RCC 7860 (cell line): ENCODE measurements at places on chromosomes 7 and 10.

DNA sequence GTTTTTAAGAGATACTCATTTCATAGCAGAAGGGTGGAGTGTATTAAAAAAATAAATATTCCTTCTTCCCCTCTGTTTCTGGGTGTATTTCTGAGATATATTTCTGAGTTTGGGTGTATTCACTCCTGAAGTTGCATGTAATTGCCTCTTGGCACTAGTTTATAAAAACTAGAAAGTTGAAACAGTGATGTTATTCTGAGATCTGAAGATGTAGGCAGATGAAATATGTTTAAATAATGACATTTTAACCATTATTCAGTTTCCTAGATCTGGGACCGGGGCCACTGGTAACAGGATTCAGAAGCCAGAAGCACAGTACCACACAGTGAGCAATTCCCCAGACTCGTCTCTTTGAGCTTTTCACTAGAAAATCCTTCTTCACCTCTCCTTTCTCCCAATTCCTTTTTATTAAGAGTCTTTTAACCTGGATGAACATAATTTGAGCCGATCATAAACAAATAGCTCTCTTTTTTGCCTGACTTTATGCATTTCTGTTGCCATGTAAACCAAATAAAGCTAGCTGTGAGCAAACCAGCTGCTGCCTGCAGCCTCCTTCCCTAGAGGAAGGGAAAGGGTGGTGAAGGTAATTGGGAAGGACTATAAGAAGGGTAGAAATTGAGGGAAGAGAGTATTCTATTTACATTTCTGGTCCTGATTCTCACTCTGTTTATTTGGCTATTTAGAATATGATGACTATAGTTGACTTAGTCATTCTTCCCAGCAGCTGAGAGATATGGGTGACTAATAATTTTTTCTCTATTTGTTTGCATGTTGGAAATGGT lies 101.8 kb upstream of the STRIP2 start:
- no peak for DNase-seq

DNA sequence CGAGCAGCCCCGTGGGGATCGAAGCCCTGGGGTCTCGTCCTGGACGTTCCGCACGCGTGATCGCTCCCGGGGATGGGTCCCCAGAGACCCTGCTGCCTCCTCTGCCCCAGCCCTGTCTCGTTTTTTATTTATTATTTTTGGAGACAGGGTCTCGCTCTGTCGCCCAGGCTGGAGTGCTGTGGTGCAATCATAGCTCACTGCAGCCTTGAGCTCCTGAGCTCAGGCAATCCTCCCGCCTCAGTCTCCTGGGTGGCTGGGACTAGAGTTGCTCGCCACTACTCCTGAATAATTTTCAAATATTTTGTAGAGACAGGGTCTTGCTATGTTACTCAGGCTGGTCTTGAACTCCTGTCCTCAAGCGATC lies 319 bp upstream of the STX1A start:
- no peak for DNase-seq

GRCh38 chr7:120054376-120055100 lies 218.4 kb upstream of the KCND2 start:
- no peak for DNase-seq

GRCh38 chr7:149595541-149595940 lies 97.9 kb upstream of the ZNF746 start:
- no peak for DNase-seq

DNA sequence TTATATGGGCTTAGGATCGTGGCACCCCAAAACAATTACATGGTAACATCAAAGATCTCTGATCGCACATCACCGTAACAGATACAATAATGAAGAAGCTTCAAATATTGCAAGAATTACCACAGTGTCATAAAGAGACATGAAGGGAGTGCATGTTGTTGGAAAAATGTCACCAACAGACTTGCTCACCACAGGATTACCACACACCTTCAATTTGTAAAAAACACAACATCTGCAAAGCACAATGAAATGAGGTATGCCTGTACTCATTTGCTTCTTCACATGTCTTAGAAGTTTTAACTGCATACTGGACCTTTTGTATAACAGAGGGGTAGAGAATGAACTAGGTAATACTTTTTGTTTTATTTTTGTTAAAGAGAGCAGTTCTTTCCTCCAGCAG lies 96.6 kb downstream of the TPST1 start:
- DNase-seq = no peak

- DNase-seq = no peak
These were observed 6.0 kb upstream of the MNX1 start for GRCh38 chr7:157016352-157017041.

DNA sequence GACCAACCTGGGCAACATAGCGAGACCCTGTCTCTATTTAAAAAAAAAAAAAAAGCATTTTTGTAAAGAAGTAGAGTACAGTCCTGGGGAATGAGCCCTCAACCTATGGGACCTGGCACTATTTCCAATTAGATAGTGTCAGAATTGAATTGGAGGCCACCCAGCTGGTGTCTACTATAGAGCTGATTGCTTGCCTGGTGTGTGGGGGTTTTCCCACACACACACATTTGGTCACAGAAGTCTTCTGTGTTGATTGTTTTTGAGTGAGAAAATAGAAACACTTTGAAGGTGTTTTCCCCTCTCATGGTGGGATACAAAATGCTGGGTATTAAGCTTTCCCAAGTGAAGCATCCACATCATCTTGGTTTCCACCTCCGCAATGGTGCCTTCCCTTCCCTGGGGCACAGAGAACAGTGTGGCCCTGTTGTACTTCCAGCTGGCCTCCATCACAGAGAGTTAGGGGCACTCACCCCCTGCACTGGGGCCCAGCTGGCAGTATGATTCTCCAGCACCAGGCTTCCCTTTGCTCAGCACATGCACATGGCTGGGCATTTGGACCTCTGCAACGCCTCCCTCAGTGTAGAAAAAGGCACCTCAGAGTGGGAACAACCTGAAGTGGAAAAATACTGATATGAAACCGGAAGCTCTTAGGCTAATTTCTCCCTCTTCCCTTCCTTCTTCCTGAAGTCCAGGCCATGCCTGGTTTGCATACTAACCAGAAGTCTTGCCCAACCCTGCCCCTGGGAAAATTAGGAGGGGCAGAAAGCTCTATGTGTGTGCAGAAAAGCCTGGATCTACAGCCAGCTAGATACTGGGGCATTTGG lies 10.7 kb upstream of the NFKB2 start:
- no peak for DNase-seq

- no peak for DNase-seq
These were observed 3.1 kb upstream of the C10orf90 start for GRCh38 chr10:126673565-126673964.

GRCh38 chr7:132568962-132569361 lies 7.3 kb downstream of the PLXNA4 start:
- no peak for DNase-seq

DNA sequence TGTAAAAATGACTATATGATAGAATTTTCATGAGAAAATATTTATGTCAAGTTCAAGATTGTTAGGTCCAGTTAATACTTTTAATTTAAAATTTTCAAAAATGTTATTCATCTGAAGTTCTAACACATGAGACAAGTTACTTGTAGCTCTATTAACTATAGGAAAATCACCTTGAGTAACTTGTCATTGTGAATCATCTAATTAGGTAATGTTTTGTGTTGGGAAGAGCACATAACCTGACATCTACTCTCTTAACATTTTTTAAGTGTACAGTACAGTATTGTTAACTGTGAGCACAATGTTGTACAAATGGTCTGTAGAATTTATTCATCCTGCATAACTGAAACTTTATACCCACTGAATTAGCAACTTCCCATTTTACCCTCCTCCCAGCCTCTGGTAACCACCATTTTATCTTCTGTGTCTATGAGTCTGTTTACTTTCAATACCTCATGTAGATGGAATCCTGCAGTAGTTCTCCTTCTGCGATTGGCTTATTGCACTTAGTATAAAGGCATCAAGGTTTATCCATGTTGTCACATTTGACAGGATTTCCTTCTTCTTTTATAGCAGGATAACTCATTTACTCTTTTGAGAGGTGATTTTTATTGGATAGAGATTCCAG lies 54.6 kb downstream of the ARL4A start:
- no peak for DNase-seq

GRCh38 chr10:123869020-123869414 lies 22.6 kb downstream of the CPXM2 start:
- no peak for DNase-seq

DNA sequence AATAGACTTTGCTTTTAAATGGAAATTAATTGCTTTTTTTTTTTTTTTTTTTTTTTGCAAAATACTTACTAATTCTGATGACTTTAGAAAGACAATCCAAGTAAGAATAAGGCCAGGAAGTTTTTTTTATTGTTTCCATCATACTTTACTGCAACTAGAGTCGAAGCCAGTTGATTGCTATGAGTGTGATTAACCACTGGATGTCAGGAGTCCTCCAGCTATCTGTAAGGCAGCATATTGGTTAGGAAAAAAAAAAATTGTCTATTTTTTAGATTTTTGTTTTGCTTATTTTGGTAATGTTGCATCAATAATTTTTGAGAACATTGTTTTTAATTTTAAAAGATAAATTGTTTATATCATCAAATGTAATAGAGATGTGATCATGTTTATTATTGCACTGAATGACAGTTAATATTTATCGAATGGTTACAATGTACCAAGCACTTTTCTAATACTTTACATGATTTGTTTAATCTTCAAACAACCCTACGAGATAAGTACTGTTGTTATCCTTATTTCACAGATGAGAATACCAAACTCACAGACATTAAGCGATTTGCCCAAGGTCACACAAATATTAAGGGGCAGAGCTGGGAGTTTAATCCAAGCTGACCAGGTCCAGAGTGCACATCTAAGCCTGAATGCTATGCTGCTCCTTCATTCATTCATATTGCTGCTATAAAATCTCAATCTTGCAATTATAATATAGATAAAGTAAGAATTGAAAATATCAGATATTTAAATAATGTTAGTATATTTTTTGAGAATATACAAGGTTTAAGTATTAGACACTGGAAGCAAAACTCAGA lies 19.9 kb upstream of the LMOD2 start:
- DNase-seq = no peak

DNA sequence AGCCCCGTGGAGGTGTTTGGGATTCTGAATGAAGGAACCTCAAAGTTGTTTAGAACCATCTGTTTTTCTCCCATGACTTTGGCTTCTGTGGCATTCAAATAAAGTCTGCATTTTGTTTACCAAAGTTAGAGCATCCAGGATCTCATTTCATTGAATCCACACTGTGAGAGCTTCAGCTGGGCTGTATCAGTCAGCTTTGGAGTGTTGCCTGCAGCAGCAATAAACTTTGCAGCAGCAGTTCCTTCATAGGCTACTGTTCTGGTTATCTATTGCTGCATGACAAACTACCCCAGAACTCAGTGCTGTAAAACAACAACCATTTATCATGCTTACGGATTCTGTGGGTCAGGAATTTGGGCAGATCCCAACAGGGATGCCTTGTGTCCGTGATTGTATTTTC lies 1575.2 kb upstream of the LRRTM3 start:
- DNase-seq = no peak

DNA sequence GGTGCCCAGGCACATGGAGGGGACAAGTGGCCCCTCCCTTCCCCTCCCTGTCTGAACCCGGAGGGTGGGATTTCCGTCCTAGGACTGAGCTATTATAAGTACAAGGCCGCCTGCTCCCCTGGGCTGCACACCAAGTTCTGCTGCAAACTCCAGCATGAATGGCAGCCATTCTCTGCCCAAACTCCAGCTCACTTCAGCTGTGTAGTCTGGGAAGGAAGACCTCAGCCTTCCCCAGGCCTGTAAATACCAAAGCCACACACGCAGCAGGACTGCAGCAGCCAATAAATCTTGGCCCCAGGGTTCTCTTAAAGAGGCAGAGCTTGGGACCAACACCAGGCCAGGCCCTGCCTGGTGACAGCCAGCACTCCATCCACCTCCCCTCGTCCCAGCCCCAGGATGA lies 291.3 kb upstream of the ZMIZ1 start:
- no peak for DNase-seq

DNA sequence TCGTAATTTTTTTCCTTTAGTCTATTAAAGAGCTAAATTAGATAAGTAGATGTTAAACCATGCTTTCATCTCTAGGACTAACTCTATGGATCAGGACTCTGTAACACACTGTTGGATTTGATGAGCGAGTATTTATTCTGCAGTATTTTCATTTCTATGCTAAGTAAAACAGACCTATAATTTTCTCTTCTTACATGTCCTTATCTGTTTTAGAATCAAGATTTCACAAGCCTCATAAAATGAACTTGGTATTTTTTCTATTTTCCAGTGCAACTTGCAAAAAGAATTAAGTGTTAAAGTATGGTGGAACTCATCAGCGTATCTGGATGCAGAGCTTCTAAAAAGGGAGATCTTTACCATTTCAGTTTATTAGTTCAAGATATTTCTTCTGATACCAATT lies 2.4 kb downstream of the CACUL1 start:
- DNase-seq = no peak

- DNase-seq = no peak
These were observed 1.1 kb upstream of the PWWP2B start for GRCh38 chr10:132395704-132396493.

DNA sequence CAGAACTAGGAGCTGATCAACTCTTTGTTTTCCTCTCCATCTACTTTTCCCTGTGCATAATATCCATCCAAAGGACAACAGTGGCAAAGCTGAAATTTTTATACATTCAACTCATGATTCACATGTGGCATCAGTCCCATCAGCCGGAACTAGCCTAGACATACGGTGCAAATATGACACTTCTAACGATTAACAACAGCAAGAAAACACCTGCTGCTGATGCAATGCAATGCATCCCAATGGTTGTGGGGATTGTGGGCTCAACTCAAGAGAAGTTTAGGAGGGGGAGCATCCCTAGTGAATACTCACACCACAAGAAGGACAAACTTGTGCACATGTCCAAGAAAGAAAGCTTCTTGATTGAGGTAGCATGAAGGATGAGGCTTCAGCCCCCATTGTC lies 20.5 kb upstream of the STK17A start:
- DNase-seq = no peak

- no peak for DNase-seq
These were observed 93.5 kb upstream of the KIAA1217 start for GRCh38 chr10:24115403-24115802.

GRCh38 chr7:26192485-26193087 lies 8.0 kb downstream of the HNRNPA2B1 start:
- DNase-seq = no peak

DNA sequence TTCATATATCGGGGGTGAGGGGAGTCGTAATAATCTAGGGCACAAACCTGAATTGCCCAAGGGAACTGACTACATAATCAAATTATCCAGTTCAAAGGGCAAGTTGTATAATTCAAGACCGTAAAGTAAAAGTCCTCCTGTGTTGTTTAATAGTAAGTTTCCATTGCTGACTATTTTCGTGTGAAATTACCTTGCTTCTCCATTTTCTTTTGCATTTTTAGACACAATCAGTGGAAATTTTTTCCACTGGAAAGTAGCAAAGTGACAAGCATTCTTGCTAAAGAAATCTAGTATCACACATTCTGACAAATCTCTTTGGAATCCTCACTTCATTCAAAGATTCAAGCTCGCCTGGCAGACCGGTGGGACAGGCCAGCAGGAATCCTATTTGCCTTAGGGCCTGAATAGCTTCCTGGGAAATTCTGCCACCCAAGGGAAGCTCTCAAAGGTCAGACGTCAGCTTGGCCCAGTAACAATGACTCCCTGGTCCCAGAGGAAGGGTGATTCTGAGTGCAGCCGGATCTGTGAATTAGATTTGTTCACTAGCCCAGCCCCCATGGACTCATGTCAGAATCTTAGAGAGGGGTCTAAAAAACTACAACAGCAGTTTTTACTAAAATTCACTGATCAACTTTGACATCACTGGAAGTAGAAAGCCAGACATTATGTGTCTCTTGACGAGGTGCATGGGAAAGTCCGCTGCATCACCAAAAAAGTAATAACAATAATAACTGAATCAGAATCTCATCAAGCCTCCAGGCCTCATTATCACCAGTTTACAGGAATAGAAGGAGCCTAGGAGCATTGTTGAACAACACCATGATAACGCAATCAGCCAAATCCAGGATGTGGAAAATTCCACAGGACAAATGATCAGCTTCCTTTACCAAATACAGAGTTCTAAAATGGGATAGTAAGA lies 161.0 kb downstream of the SKIDA1 start:
- peak; percentile 93 for DNase-seq
